Activated naive CD4-positive, alpha-beta T cell treated with anti-CD3 and anti-CD28 coated beads, Interleukin-2, amount 50 U/mL, for 72 hours (primary cell): ENCODE measurements at places on chromosomes 13 and 19.

- DNase-seq: no peak
These were observed 4.6 kb downstream of the DAPK3 start for GRCh38 chr19:3966051-3967017.

DNA sequence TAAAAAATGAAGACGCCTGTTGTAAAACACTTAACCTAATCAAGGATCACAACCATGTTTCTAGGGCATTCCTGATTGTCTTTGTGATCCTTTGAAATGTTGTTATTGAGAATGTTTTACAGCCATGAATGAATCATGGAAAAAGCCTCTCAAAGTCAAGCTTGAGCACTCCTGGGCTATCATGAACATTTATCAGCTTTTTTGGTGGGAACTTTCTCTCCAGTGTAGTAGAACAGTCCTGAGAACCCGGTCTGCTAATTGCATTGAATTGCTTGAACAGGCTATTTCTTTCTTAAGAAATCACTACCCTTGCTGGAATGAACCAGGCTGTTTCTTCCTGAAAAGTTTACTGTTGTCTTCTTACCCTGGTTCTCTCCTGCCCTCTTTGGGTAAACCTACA lies 516.5 kb downstream of the FGF9 start:
- no peak for DNase-seq

- DNase-seq: no peak
These were observed 289.5 kb upstream of the MAB21L1 start for GRCh38 chr13:35765941-35766340.

GRCh38 chr13:53260594-53260993 lies 232.0 kb downstream of the OLFM4 start:
- no peak for DNase-seq

DNA sequence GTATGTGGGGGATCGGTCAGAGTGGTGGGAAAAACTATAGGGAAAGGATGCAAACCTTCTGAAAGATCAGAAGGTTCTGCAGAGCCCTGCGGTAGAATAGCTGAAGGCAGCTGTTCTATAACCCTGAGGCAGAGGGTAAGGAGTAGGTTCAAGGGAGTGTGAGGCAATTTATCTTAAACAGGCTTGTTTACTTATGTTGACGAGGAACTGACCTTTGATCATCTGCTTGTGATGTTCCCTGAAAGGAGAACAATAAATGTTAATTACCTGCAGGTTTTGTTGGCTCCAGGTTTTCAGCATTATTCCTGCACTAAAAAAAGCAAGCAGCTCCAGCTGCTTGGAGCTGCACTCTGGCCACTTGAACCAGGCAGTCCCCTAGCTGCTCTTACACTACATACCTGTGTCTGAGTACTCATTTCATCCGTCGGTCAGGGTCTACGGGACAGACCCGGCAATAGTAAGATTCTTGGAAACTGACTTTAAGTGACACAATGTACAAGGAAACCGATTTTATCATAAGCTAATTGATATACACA lies 202.1 kb downstream of the TBC1D4 start:
- no peak for DNase-seq

DNA sequence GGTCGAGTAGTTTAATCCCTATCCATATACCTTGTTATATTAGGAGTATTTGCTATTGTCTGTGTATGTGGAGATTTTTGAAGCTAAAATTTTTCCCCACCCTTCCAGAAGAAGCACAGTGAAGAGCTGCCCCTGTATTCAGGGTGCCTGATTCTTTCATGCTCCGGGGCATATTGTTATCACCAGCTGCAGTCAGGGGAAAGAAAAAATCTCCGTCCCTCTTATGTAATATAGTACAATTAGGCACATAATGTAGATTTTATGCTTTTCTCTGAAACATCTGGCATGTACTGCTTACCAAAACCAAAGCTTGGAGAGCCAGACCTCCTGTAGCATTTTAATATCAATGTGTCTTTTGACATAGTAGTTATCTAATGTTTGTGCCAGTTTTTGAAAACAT lies 214.9 kb upstream of the EDNRB start:
- no peak for DNase-seq
